ENCODE measurements at places on chromosomes 12 and 14.

DNA sequence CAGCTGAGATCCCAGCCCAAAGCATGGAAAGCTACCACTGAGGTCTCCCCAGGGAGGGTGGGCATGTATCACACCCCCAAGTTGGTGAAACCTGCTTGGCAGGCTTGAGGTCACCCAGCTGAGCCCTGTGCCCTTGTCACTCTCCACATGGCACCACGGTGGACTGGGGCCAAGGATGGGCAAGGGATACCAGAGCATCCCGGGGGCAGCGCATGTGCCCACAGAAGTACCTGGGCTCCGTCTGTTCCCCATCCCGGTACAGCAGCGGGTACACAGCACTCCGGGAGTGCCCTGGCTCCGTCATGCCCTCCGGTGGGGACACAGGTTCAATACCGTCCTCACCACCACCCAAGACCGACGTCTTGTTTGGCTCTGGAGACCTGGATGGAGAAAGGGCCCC lies 38.0 kb downstream of the RFLNA start:
- no peak for DNase-seq

DNA sequence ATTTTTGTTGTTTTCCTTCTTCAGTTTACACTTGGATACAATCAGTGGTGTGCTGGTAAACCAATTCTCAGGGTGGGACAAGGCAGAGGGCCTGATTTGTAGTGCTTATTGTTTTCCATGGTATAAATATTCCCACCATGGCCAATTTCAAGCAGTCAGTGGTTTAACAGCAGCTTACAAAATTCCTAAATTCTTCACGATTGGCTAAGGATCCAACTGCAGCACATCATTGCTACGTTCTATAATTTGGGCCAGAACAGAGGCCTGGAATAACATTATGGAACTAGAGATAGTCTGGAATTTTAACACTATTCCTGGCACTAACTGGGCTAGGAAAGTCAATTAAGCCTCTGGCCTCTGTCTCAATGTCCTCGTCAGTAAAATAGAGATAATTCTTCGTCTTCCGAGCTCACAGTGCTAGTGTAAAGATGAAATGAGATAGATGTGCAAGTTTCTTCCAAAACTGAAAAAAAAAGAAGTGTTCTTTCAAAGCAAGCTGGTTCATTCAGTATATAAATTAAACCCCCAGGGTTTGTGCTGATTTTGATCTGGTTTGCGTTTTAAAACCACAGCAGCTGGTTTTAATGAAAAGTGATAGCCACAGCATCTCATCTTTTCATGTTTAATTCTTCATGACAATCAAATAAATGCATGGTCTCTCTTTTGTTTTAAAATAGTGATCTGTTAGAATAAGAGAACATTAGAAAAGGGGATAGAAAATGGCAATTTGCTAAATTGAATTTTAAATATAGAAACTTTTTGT lies 104.1 kb downstream of the EPS8 start:
- DNase-seq: no peak

- DNase-seq: no peak
Observed at GRCh38 chr14:95741038-95741490, 27.1 kb upstream of the TCL1A start.

GRCh38 chr14:59087711-59088110 lies 100.8 kb upstream of the DAAM1 start:
- no peak for DNase-seq

GRCh38 chr14:54427871-54428270 lies 13.3 kb downstream of the CNIH1 start:
- no peak for DNase-seq

DNA sequence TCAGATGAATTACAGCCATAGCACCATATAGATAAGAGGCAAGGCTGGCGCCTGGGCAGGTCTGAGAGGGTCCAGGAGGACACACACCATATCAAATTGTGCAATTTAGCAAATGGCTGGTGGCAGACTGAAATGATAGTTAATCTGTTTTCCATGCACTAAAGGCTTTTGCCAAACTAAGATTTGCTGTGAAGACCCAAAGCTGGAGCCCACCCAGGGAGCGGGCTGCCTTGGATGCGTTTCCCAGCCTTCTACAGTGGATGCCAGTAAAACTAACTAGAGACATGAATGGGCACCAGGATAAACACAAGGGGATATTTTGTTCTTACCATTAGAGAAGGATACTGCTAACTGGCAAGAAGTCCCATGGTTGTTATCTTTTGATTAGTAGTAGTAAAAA lies 475.1 kb downstream of the DPF3 start:
- DNase-seq: no peak

DNA sequence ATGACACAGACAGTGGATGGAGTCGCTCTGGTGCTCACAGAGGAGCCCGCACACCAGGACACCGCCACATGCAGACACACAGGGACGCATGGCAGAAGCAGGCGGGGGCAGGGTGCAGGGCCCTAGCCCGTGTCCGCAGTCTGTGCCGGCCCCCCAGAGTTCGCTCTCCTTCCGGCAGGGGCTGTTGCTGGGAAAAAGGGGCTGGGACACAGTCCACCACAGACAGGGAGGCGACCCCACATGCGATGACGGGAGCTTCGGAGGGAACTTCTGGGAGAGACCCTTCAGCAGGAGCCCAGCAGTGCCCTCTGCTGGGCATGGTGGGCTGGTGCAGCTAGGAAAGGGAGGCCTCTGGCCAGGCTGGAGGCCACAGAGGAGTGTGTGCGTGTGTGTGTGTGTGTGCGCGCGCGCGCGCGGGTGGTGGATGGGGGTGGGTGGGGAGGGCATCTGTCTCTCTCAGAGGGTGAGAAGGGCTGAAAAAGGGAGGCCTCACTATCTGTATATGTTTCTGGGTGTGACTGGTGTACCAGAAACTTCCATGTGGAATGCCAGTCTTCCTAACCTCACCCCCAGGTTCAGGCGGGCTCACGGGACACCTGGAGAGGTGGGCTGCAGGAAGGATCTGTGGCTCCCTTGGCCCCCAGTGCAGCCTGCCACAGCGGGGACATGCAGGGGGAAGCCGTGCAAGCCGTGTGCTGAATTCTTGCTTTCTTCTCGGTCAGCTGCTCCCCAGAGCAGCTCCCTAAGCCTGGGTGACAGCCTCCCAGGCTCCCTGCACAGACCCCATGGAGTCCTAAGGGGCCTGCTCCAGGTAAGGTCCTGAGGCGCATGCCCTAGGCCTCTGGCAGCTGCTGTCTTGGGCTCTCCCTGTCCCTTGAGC lies 60.7 kb downstream of the PLEKHG3 start:
- DNase-seq: peak; percentile 63

- no peak for DNase-seq
Observed at GRCh38 chr14:102556098-102556677, 36.3 kb upstream of the RCOR1 start.

DNA sequence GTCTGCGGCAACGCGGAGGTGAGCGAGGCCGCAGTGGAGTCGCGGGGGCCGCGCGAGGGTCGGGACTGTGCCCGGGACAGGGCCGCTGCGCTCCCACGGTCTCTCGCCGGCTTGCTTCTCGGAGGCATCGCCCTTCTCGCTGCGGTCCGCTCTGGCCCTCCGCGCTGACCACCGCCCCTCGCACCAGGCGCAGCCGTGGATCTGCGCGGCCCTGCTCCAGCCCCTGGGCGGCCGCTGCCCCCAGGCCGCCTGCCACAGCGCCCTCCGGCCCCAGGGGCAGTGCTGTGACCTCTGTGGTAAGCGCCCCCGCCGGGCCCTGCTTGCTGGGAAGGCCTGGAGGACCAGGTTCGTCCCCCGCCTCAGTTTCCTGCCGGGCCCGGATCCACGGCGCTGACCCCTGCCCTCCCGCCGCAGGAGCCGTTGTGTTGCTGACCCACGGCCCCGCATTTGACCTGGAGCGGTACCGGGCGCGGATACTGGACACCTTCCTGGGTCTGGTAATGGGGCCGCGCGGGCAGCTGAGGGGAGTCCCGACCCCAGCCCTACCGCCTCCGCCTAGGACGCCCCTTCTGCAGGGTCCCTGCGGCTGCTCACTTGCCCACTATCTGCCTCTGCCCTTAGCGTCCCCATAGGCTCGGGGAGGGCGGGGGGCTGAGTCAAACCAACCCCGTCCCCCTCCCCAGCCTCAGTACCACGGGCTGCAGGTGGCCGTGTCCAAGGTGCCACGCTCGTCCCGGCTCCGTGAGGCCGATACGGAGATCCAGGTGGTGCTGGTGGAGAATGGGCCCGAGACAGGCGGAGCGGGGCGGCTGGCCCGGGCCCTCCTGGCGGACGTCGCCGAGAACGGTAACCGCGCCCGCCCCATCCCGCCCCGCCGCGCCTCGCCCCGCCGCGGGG lies 7.0 kb downstream of the AMN start:
- no peak for DNase-seq

GRCh38 chr12:130433411-130433810 lies 95.7 kb downstream of the PIWIL1 start:
- DNase-seq: no peak

- peak; percentile 81 for DNase-seq
Observed at GRCh38 chr14:74608959-74609611, 3.0 kb downstream of the LTBP2 start.

- no peak for DNase-seq
Observed at GRCh38 chr12:93676408-93677194, 574 bp upstream of the CRADD start.

DNA sequence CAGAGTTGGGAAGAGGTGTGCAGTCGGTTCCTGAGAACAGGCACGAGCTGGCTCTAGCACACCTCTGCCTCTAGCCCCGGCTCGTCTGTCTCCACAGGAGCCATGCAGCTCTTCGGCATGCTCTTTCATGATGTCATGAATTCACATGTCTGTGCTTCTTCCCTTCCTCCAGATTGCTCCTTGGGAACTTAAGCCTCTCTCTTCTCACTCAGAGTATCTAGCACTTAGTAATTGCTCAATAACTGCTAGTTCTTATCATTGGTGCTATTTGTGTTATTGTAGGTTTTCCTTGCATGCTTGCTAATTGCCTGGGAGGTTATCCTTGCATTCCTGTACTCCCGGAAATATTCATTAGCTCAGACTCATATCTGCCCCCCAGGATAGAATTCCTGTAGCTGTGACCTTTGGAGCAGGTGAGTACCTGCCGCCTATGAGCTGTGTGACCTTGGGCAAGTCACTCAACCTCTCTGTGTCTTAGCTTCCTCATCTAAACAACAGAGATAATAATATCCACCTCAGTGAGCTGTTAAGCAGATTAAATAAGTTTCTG lies 19.5 kb downstream of the FAM181A start:
- DNase-seq: no peak

DNA sequence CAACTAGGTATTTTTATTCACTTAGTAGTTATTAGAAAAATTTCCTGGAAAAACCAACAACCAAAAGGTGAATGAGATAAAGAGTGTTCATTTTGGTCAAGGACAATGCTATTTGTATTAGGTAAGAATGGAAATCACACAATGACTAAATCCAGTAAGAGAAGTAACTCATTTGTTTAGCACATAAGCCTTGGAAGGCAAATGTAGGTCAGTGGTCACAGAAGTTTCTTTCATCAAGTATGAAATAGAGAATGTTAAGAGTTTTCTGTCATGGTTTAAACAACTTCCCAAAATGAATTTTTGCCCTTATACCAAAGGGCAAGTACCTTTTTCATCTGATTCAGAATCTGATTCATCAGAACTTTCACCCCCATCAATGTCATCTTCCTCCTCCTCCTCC lies 101.7 kb downstream of the KIF21A start:
- DNase-seq: no peak

DNA sequence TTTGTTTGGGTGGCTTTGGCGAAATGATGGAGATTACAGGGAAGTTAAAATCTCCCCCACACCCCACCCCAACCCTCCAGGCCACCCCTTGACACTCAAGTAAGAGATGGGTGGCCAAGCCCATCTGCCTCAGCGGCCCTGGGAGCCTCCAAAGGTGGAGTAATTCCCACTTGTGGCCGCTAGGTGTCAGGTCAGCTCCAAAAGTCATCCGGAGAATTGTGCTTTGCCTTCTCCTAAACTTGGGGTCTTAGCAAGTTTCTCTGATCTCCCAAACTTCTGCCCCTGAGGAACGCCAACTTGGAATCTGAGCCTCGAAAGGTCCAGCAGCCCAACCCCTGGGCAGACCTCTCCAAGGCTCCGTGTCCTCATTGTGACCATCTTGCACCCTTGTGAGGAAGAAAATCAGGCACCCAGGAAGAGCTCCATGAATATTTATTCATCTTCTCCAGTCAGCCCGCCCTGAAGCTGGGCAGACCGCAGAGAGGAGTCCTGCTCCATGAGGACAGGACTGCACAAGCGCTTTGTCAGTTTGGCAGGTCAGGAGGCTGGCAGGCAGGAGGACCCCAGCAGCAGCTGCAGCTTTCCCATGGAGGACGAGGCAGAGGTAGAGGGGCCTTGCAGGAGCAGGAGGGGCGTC lies 46.7 kb downstream of the LRRC74A start:
- DNase-seq: peak; percentile 55

Measured in naive thymus-derived CD8-positive, alpha-beta T cell (primary cell).